ENCODE measurements at places on chromosomes 16 and 17.
A peak's percentile ranks its signal among the peaks of the same experiment; 100 is the strongest.

DNA sequence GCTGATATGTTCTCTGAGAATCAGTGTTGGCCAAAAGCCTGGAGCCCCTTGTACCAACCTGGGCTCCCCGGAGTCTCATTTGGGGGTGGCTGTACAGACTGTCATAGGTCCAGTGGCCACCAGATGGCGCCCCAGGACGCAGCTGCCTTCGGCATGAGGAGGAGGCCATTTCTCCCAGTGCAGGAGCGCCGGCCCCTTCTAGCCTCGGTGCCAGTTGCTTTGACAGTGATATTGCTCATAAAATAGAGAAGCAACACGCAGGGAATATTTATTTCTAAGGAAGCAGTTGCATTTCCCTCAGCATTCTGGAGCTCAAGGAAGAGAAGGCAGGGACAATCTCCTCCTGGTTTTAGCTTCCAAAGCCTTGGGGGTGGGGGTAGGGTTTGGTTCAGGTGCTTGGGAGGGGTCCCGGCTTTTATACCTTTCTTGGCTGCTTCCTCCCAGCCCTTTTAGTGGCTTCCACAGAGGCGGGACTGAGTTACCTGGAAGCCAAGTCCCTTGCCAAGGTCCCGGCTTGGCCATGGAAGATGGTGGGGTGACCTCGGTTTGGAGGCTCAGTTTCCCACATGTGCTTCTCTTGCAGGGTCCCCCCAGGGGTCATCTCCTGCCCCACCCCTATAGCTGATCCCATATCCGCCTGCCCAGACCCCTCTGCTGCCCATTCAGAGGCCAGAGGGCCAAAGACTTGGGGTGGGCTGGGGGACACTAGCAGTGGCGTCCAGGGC is 117.8 kb upstream of the CDC42EP4 start:
- peak; percentile 96 for DNase-seq

DNA sequence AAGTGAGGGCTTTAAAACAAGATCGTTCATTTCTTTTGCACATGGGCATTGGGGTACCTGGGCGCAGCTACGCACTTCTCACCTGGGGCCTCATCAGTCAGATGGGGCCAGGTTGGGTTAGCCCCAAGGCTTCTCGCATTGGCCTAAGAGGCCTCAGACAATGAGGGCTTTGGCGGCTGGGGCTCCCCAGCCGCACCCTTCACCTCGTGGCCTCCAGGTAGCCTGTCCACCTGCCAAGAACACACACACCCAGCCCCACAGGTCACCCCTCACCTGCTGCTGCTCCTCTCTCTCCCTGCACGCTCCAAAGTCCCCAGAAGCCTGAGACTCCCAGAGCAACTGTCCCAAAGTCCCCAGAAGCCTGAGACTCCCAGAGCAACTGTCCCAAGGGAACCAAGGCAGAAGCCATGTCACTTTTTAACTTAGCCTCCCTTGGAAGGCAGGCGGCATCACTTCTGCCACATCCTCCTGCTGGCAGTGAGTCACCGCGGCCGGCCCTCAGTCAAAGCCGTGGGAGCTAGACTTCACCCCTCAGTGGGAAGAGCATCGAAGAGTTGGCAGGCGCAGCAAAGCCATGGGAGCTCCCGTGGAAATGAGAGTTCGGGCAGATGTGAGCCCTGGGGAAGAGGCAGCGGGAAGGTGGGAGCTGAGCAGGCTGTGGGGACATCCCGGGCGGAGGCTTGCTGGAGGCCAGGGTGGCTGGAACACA is 78.9 kb upstream of the PLCG2 start:
- DNase-seq: no peak

- no peak for DNase-seq
Observed at GRCh38 chr17:19270704-19271611, 33.8 kb downstream of the EPN2 start.

GRCh38 chr17:65936013-65936412 is 255.9 kb downstream of the CEP112 start:
- DNase-seq: no peak

GRCh38 chr17:57388131-57388725 is 131.9 kb downstream of the MSI2 start:
- DNase-seq: no peak

DNA sequence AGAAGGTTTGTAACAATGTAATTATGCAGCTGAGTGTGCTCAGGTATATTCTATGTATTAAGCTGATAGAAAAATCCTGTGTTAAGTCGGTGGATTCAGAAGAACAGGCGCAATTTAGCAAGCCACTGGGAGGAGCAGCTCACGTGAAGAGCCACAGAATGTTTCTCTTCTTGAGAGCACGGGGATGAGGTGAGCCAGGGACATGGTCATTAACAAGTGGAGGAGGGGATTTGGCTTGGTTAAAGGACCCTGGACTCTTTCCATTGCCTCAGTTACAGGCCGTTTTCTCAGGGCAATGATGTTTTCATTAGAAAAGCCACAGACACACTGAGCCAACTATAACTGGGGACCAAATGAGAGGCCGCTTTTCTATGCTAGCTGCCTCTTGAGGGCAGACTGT is 178.7 kb downstream of the SNX29 start:
- no peak for DNase-seq

- DNase-seq: no peak
Observed at GRCh38 chr17:48769009-48769675, 40.6 kb upstream of the HOXB13 start.

DNA sequence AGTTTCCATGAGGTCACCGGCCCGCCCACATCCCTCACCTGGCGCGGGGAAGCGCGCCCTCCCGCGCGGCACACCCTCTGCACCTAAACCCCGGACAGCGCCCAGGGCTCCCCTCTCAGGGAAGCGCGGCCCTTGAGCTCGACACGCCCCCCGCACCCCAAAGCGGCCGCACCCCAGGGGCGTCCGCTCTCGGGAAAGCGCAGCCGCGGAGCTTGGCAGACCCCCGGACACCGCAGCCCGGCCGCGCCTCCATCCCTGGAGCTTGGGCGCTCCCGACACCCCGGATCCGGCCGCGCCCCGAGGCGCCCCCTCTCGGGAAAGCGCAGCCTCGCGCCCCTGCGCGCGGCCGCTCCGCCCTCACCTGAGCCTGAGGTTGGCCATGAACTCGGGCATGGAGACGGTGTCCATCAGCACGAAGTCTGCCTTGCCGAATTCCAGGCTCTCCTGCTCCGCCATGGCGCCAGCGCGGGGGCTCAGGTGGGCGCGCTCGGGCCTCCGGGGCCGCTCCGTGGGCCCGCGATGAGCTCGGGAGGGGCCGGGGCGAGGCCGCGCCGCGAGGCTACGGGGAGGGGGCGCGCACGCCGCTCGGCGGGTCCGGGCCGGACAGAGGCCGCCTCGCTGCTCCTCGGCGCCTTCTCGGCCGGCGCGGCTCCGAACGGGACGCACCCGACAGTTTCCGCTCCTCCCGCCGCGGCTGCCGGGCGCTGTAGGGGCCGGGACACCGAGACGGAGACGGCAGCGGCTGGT is at the start of gene MYO1D:
Gene MYO1D (minus strand): TSS at position 708 of the 747 bp plus-strand sequence. CDS start 252 bp downstream, at position 456.
- DNase-seq: peak; percentile 78

DNA sequence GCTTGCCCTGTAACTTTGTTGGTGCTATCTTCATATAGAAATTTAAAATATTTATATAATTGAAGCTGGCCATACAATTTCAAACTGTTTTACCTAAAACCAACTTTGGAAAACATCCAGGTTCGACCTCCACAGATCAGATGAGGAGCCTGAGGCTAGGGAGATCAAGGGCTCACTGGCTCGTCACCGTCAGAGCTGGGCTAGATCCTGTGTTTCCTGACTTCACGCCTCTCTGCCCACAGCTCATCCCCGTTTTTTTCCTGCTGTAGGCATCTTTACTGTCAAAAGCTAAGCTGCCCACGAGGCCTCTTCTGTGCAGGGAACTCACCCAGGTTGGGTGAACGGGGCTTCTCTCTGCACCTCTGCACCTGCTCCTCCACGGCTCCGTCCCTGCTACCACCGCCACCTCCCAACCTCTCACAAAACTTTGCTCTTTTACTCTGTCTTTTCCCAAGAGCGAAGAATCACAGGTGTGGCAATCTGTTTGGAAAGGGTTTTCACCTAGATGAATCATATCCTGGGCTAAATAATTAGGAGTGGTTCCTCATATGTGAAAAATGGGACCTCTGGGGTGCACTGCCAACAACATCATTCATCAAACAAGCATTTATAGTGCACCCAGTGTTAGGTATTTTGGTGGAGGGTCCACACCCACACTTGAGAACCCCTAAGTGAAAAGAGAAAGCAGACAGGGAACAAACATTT is 24.8 kb upstream of the KDM6B start:
- DNase-seq: no peak

GRCh38 chr17:15349119-15349518 is 7.7 kb upstream of the TEKT3 start:
- no peak for DNase-seq

- no peak for DNase-seq
Observed at GRCh38 chr17:888998-889441, 90.6 kb downstream of the NXN start.

DNA sequence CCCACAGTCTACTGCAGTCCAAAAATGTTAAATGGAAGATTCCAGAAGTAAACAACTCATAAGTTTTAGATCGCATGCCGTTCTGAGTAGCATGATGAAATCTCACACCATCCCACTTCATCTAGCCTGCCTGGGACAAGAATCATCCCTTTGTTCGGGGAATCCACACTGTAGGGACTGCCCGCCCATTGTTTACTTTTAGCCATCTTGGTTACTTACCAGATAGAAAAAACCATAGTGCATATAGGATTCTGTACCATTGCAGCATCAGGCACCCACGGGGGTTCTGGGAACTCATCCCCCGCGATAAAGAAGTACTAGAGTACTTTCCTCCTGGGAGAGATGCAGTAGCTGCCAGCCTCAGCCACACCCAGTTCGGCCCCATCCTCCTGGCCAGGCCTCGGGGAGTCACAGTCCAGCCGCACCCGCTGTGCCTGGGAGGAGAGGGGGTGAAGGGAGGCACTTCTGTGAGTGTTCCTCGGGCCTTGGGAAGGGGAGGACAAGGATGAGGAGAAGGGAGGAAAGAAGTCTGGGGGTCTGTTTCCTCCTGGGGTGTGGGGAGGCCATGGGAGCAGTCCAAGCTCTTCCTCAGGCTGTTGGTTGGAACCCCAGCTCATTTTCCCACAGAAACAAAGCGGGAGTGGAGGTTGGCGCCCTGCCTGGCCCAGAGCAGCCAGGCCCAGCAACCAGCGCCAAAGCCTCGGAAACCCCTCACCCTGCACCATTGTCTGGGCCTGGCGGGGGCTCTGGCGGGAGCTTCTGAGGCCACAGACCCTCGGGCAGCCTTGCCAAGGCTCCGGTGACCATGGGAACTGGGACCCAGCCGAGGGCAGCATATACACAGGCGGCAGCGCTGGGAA is 8.9 kb downstream of the TRIM47 start:
- peak; percentile 48 for DNase-seq

DNA sequence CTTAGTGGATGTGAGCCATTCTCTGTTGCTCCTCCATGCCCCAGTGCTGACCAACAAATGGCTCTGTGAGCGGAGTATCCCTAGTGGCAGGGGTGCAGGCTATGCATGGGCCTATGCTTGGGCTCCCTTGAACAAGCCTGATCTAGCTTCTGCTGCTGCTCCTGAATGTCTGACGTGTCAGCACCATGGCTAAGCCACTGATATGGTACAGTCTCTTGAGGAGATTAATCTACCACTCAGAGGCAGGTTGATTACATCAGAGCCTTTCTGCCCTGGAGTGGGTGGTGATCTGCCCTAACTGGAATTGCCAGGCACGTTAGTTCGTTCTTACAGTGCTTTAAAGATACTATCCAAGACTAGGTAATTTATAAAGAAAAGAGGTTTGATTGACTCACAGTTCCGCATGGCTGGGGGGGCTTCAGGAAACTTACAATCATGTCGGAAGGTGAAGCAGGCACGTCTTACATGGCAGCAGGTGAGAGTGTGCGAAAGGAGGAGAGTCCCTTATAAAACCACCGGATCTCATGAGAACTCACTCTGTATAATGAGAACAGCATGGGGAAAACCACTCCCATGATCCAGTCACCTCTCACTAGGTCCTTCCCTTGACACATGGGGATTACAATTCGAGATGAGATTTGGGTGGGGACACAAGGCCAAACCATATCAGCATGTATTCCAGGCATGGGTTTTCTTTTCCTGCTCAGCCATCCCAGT is 41.5 kb upstream of the B4GALNT2 start:
- DNase-seq: no peak

DNA sequence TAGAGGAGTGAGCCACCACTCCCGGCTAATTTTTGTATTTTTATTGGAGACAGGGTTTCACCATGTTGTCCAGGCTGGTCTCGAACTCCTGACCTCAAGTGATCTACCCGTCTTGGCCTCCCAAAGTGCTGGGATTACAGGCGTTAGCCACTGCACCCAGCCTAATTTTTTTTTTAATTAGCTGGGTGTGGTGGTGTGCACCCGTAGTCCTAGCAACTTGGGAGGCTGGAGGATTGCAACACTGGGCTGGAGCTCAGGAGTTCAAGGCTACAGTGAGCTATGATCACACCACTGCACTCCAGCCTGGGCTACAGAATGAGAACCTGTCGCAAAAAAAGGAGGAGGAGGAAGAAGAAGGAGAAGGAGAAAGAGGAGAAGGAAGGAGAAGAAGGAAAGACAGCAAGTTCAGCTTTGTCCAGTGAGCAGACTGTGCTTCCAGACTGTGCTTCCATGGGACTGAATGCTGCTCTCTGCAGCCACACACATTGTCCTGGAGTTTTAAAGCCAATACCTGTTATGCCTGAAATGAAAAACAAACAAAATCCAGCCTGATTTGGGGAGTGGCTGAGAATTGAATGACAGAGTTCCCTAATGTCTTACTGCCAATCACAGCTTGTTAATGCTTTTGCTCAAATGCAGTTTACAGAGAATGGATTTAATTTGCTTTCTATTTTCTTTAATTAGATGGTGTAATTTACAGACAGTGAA is 2.8 kb upstream of the TNFRSF13B start:
- DNase-seq: no peak

GRCh38 chr17:34884597-34884996 is 76.7 kb downstream of the CCT6B start:
- DNase-seq: no peak

DNA sequence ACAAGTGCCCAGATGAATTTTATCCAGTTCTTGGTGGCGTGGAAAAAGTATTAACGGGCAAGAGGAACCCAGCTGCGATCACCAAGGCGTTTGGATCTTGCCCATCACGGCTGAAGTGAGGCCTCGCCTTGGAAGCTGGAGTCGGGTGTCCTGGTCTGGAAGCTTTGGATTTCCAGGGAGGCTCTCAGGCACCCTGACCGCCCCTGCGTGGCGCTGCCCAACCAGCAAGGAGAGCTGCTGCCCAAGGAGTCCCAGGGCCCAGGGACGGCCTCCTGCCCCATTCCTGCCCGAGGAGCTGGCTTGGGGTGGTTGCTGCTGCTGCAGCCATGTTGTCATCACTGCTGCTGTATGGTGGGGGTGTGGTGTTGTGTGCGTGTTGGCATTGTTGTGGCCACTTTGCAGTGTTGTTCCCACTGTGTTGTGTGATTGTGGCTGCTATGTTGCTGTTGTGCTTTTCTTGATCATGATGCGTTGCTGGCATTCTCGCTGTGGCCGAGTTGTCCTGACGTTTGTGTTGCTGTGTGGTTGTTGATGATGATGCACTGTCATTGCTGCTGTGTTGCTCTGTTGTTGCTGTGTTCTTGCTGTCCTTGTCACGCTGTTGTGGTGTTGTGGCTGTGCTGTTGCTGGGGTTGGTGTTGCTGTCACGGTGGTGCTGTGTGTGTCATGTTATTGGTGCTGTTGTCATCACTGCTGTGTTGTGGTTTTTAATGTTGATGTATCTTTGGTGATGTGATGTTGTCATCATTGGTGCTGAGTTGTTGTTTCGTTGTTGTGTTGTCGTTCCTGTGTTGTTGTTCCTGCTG is 318.8 kb downstream of the C16orf95 start:
- DNase-seq: no peak

GRCh38 chr16:66752379-66752778 is 970 bp upstream of the DYNC1LI2 start:
- no peak for DNase-seq
